Choroid plexus epithelial cell (primary cell): ENCODE measurements at places on chromosomes 5 and 9.

DNA sequence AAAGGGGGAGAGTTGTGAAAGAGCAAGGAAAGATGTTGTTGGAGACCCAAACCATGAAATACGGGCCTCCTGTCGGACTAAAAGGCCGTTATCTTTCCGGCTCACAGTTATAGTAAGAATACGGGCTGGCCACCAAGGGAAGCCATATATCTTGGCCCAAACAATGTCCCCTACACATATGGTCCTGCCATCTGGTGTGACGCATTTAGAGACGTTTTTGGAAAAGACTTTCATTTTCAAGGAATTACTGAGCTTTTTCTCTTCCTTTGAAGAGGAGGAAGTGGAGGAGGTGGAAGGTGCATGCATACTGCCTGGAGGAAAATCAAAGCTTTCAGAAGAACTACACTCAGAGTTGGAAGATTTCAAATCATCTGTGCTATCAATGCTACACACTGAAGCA, 26.7 kb downstream of the PWWP2A start:
- no peak for DNase-seq

DNA sequence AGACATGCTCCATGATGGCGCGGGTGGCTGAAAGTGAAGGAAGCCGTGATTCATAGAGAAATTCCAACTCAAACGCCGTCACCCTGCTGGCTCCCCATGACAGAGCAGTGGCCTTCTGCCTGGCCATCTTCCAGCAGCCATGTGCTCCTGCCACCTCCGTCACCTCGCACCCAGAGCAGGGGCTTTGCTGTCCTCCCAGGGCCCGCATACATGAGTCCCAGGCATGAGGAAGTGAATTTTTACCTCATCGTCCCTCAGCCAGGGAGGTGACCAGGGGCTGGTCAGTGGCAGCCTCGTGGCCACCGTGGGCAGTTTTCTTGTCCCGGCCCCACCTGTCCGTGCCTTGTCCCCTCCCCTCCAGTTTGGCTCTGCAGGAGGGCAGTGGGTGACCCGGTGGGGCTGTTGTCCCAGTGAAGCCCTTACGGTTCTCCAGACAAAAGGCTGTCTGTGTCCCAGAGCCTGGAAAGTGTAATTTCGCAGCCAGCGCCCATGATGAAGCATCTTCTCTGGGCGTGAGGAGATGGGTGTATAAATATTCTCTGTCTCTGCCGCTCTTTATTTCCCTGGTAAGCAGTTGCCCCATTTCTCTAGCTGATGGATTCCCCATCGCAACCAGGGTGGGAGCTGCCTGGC, 124.0 kb upstream of the LMX1B start:
- no peak for DNase-seq

GRCh38 chr5:78893940-78894677, 91.0 kb downstream of the ARSB start:
- DNase-seq, result peak; percentile 51

DNA sequence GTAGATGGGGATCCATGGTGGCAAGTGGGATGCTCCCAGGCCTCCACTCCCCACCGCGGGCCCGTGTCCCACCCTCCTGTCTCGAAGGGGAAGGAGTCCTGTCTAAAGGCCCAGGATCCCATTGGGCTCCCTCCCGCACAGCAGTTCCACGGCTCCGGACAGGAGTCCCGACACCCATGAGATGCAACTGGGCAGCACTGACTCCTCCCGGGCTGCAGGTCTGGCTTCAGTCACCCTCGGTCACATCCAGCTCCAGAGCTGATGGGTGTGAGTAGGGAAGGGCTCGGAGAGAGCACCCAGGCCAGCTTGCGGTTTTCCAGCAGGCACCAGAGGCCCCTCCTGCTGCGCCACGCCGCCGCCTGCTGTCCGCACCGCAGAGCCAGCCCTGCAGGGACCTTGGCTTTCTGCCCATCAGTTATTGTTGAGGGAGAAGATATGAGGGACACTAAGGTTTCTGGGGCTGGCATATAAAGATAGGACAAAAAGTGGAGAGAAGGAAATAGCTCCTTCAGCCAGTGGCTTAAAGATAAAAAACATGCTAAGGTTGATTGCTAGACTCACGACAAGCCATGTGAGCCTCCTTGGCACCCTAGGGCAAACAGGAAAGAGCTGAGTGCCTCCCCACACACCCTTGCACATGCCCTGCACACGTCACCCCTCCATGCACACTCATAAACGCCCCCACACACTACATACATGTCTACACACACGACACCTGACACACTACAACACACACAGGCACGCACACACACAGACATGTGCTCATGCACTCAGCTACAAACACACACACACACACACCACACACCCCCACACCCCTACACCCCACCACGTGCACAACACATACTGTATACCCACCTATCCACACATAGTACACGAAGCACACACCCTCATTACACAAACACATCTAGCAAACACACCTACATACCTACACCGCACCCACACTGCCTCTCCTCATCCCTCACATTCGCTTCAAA, 79.0 kb downstream of the AK8 start:
- DNase-seq, result peak; percentile 4

DNA sequence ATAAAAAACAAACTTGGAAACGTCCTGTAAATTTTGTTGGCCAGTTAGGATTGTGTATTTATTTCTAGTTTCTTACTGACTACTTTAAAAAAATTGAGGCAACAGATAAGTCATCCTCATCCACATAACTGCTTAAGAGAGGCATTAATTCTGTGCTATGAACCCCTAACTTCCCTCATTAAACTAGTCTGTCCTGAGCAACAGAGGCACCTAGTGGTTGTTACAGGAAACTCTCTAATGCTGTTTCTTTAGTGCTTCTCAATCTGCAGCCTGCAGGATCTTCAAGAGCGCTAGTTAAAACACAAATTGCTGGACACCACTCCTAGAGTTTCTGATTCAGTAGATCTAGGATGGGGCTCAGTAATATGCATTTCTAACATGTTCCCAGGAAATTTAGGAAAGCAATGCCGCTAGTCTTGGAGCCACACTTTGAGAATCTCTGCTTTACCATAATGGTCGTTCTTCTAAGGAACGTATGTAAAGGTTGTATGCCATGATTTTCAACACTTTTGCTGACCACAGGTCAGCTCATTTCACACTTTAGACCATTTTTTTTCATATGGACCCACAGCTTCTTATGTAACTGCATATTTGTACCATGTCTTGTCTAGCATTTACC, 410.1 kb upstream of the SMARCA2 start:
- peak; percentile 31 for DNase-seq

- DNase-seq, result peak; percentile 61
Measured at GRCh38 chr9:113690055-113690740, 185.9 kb upstream of the ZNF618 start.

- no peak for DNase-seq
Measured at GRCh38 chr5:145408048-145408341, 427.1 kb downstream of the PRELID2 start.

- DNase-seq, result no peak
Measured at GRCh38 chr5:155504606-155505005, 491.1 kb downstream of the KIF4B start.

GRCh38 chr5:109649318-109649717, 40.4 kb upstream of the MAN2A1 start:
- DNase-seq, result no peak

DNA sequence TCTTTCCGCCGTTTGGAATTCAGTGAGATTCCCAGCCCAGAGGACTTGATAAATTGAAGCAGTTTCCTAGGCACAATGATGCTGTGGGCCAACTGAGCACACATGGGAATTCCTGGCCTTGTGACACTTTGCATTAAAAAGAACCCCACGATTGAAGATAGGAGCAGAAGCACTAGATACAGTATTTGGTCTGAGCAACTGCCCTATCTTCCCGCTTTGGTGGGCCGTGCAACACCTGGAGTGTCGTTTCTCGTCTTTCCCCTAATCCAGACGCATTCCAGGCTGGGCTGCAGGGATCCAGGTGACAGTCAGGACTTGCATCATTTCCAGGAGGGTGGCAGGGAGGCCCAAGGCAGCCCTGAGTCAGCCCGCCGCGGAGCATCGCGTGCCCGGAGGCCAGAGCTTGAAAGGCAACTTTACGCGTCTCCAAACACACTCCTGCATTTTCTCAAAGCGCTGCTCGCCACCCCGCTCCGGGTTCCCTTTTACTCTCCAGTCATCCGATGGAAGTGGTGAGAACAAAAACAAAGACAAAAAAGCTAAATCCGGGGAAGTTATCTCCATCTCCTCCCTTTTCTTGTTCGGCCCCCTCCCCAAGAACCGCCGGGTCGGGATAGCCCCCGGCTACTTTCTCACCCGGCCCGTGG, 753 bp upstream of the STC2 start:
- peak; percentile 64 for DNase-seq

DNA sequence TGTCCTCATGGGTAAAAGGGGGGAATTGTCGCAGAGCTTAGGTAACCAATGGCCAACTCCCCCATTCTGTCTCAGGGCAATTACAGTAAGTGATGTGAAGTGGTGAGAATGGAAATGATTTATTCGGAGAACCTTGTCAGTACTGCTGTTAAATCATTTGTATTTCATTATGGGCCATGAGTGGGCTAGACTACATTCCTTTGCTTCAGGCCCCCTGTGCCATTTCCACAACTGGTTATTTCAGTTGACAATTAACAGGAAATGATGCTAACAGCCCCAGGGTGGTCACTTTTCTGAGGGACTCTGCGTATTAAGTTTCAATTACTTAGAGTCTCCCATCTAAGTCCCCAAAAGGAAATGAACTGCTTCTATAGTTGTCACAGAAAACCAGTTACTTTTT, 653.7 kb downstream of the CCDC171 start:
- no peak for DNase-seq

- no peak for DNase-seq
Measured at GRCh38 chr9:95870906-95871305, 4.6 kb upstream of the ERCC6L2 start.

GRCh38 chr5:105878402-105878801, 1792.3 kb downstream of the EFNA5 start:
- no peak for DNase-seq

- no peak for DNase-seq
Measured at GRCh38 chr9:79111653-79112052, 460.1 kb upstream of the TLE4 start.

- DNase-seq, result no peak
Measured at GRCh38 chr5:149610589-149611255, 29.4 kb downstream of the ARHGEF37 start.

GRCh38 chr9:94827584-94828304, 101.2 kb downstream of the AOPEP start:
- peak; percentile 81 for DNase-seq

GRCh38 chr5:43661102-43661501, 58.1 kb downstream of the NNT start:
- DNase-seq, result peak; percentile 80

GRCh38 chr5:61289669-61290306, 42.3 kb upstream of the ZSWIM6 start:
- no peak for DNase-seq

DNA sequence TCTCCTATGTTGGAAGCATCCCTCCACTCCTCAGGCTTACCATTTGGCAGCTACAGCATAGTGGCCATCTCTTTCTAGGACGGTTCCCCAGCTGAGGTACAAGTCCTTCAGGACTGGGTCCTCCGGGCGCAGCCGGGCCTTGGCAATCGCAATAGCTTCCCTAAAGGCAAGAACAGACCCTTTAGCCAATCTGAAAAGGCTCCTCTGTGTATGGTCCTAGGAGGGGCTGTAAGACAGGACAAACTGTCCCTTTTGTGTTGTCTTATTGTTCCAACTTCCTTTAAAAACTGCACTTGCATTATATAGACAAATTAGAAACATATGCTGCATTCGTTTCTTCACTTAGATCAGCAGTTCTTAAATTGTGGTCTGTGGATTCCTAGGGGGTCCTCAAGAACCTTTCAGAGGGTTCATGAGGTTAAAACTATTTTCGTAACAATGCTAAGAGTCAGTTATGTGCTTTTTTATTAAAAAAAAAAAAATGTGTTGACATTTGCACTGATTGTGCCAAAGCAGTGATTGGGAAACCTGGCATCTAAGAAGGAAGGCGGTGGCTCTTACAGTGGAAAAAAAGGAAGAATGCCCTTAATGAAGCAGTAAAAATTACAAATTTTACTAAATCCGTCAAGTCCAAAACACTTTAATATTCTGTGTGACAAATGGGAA, 38.7 kb downstream of the GEMIN5 start:
- peak; percentile 22 for DNase-seq

- peak; percentile 12 for DNase-seq
Measured at GRCh38 chr5:41522193-41522786, 11.9 kb upstream of the PLCXD3 start.

DNA sequence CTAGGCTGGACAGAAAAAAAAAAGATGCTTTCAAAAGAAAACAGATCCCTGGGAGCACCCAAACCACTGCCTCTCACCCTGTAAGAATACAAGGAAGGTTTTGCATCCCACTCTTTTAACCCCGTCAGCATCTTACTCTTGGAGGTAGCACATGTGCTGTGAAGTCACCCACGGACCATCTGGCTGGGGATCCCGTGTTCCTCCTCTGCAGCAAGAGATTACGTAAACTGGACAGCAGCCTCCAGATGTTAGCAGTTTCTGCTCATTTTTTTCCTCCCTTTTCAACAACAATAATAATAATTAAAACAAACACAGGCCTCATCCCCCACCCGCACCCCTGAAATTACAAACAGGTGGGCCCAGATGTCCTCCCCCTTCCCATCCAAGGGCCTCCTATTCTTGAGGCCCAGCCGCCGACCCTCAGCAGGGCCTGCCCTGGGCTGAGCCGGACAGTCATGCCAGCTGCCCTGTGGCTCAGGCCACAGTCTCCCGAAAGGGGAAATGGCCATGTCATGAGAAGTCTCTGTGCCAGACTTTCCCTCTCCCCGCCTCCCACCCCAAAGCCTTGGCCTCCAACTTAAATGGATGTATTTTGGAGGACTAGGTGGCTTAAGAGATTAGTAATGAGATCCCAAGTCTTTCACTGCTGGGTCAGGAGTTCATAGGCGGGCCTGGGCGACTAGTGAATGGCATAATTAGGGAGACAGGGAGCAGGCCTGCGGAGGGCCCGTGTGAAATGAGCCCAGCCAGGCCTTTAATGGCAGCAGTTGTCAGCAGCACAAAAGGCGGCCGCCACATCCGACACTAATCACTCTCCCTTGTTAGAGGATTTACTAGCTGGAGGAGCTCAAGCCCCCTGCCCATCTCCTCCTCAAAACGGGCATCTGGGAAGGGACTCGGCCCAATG, 165.1 kb downstream of the PAPPA start:
- peak; percentile 91 for DNase-seq

GRCh38 chr5:121681229-121681855, 170.3 kb upstream of the FTMT start:
- DNase-seq, result peak; percentile 5

GRCh38 chr5:10729320-10730042, 31.6 kb downstream of the DAP start:
- no peak for DNase-seq

DNA sequence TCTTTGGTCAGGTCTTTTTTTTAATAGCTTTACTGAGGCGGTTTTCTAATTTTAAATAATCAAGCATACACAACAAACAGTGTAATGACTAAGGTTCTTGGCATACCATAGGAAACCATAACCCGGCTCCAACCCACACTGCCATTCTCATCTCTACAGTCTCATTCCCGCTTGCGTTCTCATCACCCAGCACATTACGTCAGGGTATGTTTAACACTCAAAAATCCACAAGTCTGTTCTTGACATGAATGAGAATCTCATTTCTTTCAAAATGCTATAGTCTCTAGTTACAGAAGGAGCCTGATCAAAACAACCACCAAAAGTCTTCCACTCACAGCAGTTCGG, 505 bp downstream of the C5orf34 start:
- DNase-seq, result peak; percentile 83

GRCh38 chr5:119631660-119632059, 2.3 kb downstream of the FAM170A start:
- DNase-seq, result no peak
